Renal pelvis (tissue), 12 donors: ENCODE measurements at places on chromosomes 1 and 21.

DNA sequence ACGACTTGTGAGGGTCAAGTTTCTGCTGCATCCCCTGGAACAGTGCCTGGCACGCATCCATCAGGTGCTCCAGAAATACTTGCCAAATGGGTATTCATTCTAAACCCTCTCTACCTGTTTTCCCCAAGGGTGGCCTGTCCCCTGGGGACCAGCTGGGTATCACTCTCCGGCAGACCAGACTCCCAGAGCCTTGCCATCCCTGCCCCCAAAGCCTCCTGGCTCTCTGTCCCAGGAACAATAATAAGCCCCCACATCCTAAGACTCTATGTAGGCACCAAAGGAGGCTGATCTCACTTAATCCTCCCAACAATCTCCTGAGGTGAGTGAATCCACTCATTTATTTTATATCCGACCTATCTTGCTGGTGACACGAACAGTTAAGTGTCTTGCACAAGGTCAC is 96.7 kb downstream of the MRPL37 start:
- no peak for DNase-seq

DNA sequence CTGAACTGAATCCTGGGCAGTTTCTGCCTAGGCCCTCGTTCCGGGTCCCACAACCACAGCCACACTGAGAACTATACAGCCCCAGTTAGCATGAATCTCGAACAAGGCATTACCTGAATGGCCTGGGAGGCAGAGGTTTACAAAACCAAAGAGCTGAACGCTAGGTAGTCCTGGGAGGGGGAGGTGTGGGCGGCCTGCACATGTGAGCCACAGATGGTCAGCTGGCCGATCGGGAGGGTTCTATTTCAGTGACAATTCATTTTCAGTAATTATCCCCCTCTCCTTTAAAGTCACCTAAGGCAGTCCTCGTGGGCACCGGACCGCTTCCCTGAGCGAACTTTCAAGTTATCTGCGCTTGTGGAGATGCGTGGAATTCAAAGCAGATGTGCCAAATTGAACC is 111.9 kb downstream of the GLIS1 start:
- DNase-seq = no peak

DNA sequence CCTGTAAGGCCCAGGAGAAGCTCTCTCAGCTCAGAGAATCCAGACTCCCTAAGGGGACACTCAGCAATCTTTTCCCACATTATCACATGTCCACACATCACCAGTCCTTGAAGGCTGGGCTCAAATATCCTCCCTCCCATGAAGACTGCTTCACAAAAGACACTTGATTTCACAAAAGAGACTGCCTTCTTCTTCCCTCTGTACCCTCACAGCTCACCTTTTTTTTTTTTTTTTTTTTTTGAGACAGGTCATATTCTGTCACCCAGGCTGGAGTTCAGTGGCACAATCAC is 1.5 kb downstream of the CD58 start:
- DNase-seq = no peak

DNA sequence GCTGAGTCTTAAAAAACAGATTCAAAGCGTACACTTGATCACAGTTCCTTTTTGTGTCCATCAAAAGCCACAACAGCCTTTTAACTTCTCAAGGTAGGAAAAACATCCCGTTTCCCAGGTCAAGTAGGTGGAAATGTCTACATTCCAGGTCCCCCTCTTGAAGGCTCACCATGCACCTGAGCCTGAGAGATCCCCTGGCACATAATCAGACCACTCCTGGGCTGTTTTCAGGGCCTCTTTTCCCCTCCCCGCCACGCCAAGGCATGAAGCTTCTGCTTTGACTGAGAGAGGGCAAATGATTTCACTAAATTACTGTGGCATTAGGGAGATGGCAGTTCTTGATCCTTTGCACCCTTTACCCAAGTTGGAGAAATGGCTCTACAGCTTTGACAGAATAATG is 21.7 kb downstream of the CNN3 start:
- DNase-seq = no peak

GRCh38 chr1:166127003-166127402 is 39.8 kb downstream of the FAM78B start:
- no peak for DNase-seq

- no peak for DNase-seq
These were observed 22.1 kb downstream of the OMA1 start for GRCh38 chr1:58524353-58524945.
